Naive B cell (primary cell): ENCODE measurements at places on chromosomes 11 and 22. TPM values are rescaled to one million over a fixed set of nuclear protein-coding genes. Genes with fewer than 3 reads are reported as not detected.

The PATE1 gene
- not detected for polyA plus RNA-seq

The VWA5A gene
- polyA plus RNA-seq = 15.8 TPM

The BATF2 gene
- 0.13 TPM for polyA plus RNA-seq

The GDPD4 gene
- not detected for polyA plus RNA-seq

The OOSP4B gene
- polyA plus RNA-seq = not detected

The F2 gene
- not detected for polyA plus RNA-seq

The LRRN4CL gene
- polyA plus RNA-seq = not detected

The OR2AG2 gene
- polyA plus RNA-seq = not detected

The MS4A8 gene
- polyA plus RNA-seq = not detected

The FUT4 gene
- 1.1 TPM for polyA plus RNA-seq

DNA sequence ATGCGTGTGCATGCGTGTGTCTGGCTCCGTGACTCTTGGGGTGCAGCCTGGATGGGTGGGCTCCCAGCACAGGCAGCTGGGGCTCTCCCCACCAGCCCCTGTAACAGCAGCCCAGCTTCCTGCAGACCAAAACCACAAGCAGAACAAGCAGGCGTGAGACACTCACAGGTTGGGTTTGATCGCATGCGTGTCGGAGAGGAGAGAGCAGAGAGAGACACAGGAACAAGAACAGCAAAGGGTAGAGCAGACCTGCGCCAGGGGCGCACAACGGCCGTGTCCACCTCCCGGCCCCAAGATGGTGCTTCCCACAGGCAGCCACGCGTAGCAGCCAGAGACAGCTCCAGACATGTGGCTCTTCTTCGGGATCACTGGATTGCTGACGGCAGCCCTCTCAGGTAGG lies at the start of gene CD6:
TSS of gene CD6 (plus strand) at position 161 of the 400 bp plus-strand sequence. CDS start at position 347, 186 bp downstream.
- H3K4me3 ChIP-seq = peak within 1 kb of the TSS; percentile 89
- no peaks in the 10 kb centered on the region for H3K36me3 ChIP-seq
- peak; percentile 63 for DNase-seq
- H3K27ac ChIP-seq = peak within 1 kb of the TSS; percentile 88
- H3K4me1 ChIP-seq = peaks cover 50% of the 10 kb centered on the region

GRCh38 chr11:73330569-73331093 lies 22.6 kb downstream of the ARHGEF17 start:
- DNase-seq = no peak
- no peak overlapping the region for H3K4me3 ChIP-seq
- H3K36me3 ChIP-seq = no peaks in the 10 kb centered on the region

GRCh38 chr22:30636226-30637077 lies 871 bp downstream of the SLC35E4 start:
- H3K36me3 ChIP-seq = no peaks in the 10 kb centered on the region
- peak overlapping the region; percentile 92 for H3K4me3 ChIP-seq

- H3K27ac ChIP-seq = peak overlapping the region; percentile 44
- H3K36me3 ChIP-seq = no peaks in the 10 kb centered on the region
- peaks cover 40% of the 10 kb centered on the region for H3K27me3 ChIP-seq
- H3K4me3 ChIP-seq = no peak overlapping the region
Observed at GRCh38 chr11:117685566-117685965, 111.5 kb downstream of the DSCAML1 start.

DNA sequence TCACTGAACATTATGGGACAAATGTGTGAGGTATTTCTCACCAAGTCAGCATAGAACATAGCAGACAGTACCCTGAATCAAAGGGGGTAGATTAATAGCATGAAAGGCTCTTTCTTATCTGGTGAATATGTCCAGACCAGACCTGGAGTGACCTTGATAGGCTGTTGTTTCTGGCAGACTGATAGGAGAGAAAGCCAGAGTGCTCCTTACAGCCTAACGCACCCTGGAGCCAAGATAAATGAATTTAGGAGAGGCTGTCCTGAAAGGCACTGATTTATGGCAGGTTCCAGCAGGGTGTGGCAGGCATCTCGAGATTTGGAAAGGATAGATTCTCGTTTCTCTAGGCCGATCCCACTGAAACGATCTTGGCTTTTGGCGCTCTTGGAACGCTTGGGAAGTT lies 204.6 kb downstream of the DBX1 start:
- peaks cover 9% of the 10 kb centered on the region for H3K27me3 ChIP-seq
- no peaks in the 10 kb centered on the region for H3K36me3 ChIP-seq
- H3K4me3 ChIP-seq = no peak overlapping the region
- peaks cover 22% of the 10 kb centered on the region for H3K4me1 ChIP-seq
- H3K27ac ChIP-seq = no peak overlapping the region
- no peak for DNase-seq

DNA sequence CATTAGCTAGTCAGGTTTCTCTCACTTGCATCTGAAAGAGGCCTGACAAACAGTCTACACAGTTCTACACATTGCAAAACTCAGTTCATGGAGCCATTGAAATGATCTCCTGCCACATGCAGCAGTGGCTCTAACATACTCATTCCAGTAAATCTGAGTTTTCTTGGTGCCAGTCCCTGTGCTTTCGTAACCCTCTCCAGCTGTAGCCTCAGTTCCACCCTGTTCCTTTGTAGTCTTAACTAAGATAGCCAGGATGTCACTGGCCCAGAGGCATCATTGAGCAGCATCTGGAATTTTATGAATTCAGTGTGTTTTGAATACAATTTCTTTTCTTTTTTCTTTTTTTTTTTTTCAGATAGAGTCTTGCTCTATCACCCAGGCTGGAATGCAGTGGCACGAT lies 37.4 kb upstream of the ZBED5 start:
- no peak for DNase-seq
- no peak overlapping the region for H3K27ac ChIP-seq
- H3K4me1 ChIP-seq = peaks cover 18% of the 10 kb centered on the region
- peaks cover 21% of the 10 kb centered on the region for H3K36me3 ChIP-seq

DNA sequence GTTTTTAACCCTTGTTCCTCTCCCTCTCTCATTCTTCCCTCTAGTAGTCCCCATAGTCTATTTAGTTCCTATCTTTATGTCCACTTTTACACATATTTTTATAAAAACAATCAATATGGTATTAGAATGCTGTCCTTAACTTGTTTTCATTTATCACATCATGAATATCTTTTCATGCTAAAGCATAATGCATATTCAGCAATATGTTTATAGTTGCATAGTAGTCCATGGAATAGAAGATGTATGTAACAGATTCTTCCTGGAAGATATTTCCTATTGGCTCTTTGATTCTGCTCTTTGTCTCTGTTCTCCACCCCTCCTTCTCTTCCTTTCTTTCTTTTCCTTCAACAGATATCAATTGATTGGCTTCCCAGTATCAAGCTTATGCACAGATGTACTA lies 1047.1 kb upstream of the TENM4 start:
- no peak for DNase-seq
- no peaks in the 10 kb centered on the region for H3K36me3 ChIP-seq
- H3K27me3 ChIP-seq = no peaks in the 10 kb centered on the region
- H3K4me1 ChIP-seq = no peaks in the 10 kb centered on the region
- H3K4me3 ChIP-seq = no peak overlapping the region
- no peak overlapping the region for H3K27ac ChIP-seq

DNA sequence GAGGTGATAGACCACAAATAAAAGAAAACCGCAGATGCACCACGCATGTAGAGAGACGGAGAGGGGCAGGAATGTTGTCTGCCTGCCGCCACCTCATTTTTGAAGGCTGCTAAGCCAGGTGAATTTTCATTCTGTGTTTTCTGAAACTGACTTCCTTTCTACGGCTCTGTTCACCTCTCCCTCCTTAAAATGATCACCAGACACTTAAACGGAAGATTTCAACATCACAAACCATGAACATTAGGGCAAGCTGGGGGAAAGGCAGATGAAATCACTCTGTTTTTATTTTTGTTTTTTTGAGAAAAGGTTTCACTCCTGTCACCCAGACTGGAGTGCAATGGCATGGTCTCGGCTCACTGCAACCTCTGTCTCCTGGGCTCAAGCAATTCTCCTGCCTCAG lies 232.4 kb downstream of the MIAT start:
- H3K4me1 ChIP-seq = no peaks in the 10 kb centered on the region
- DNase-seq = no peak
- peaks cover 7% of the 10 kb centered on the region for H3K27me3 ChIP-seq
- peak overlapping the region; percentile 42 for H3K27ac ChIP-seq

GRCh38 chr22:37661160-37661924 lies 2.8 kb downstream of the PDXP start:
- DNase-seq = no peak
- H3K27me3 ChIP-seq = no peaks in the 10 kb centered on the region
- peak overlapping the region; percentile 63 for H3K4me3 ChIP-seq
- H3K4me1 ChIP-seq = peaks cover 52% of the 10 kb centered on the region

- no peaks in the 10 kb centered on the region for H3K27me3 ChIP-seq
- H3K36me3 ChIP-seq = no peaks in the 10 kb centered on the region
- H3K4me1 ChIP-seq = no peaks in the 10 kb centered on the region
- no peak overlapping the region for H3K27ac ChIP-seq
Observed at GRCh38 chr11:34274712-34275398, 83.0 kb downstream of the ABTB2 start.

DNA sequence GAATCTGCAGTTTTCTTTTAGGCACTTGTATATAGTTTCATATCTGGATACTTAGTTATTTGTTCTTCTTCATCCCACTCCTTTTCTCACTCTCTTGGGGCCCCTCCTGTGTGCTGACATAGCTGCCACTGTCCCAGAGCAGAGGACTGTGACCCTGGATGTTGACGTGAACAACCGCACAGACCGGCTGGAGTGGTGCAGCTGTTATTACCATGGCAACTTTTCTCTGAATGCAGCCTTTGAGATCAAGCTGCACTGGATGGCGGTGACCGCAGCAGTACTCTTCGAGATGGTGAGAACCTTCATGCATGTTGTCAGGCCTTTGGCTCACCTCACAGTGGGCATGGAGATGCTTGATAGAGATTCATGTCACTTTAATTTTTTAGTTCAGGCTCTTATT lies 50.9 kb upstream of the YWHAH start:
- H3K4me3 ChIP-seq = no peak overlapping the region
- H3K27ac ChIP-seq = no peak overlapping the region
- peaks cover 23% of the 10 kb centered on the region for H3K36me3 ChIP-seq

DNA sequence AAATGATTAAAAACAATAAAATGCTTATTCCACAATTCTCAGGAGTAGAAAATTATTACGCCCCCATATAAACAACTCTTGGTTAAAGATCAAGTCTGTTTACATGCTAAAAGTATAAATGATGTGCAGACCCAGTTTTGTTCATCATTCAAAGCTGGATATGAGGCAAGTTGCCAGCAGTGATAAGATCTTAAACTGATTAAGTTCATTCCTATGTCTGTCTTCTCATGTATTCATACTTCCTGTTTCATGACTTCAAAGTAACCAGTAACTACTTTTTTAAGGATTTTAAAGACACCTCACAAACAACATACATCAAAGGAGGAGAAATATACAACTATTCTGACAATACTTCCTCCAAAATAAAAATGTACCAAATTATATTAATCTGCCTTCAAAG lies 55.0 kb upstream of the ARHGAP32 start:
- no peak for DNase-seq
- H3K4me3 ChIP-seq = no peak overlapping the region
- H3K27ac ChIP-seq = peak overlapping the region; percentile 47

GRCh38 chr11:112789481-112789880 lies 171.7 kb upstream of the NCAM1 start:
- no peaks in the 10 kb centered on the region for H3K4me1 ChIP-seq
- H3K27ac ChIP-seq = no peak overlapping the region
- H3K36me3 ChIP-seq = no peaks in the 10 kb centered on the region
- peaks cover 9% of the 10 kb centered on the region for H3K27me3 ChIP-seq
- H3K4me3 ChIP-seq = no peak overlapping the region

- H3K4me3 ChIP-seq = no peak overlapping the region
- H3K36me3 ChIP-seq = peaks cover 6% of the 10 kb centered on the region
- peaks cover 3% of the 10 kb centered on the region for H3K4me1 ChIP-seq
Observed at GRCh38 chr22:17700778-17701177, 62.2 kb downstream of the BCL2L13 start.

DNA sequence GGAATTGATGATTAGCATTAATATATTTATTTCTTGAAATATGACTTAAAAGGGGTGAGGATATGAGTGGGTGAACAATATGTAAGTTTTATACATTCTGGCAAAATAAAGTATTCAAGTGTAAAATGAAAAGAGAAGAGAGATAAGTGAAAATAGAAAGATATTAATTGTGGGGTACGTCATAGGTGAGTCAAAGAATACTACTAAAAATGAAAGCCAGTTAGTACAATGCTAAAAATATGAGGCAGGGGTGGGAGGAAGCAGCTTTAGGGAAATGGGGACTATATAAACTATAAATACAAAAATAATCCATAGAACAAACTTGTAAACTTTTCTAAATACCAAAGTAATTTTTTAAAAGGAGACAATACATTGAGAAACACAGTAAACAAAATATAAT lies 661.4 kb downstream of the CNTN5 start:
- no peak overlapping the region for H3K27ac ChIP-seq
- H3K4me3 ChIP-seq = no peak overlapping the region
- no peak for DNase-seq
- H3K4me1 ChIP-seq = no peaks in the 10 kb centered on the region
- no peaks in the 10 kb centered on the region for H3K36me3 ChIP-seq

- H3K4me1 ChIP-seq = no peaks in the 10 kb centered on the region
- peak overlapping the region; percentile 72 for H3K4me3 ChIP-seq
- H3K36me3 ChIP-seq = no peaks in the 10 kb centered on the region
Observed at GRCh38 chr22:46445771-46446420, 91.5 kb downstream of the CELSR1 start.

- H3K36me3 ChIP-seq = no peaks in the 10 kb centered on the region
- peak overlapping the region; percentile 90 for H3K4me3 ChIP-seq
- peak; percentile 60 for DNase-seq
Observed at GRCh38 chr22:30301995-30302809, 12.9 kb upstream of the CASTOR1 start.

DNA sequence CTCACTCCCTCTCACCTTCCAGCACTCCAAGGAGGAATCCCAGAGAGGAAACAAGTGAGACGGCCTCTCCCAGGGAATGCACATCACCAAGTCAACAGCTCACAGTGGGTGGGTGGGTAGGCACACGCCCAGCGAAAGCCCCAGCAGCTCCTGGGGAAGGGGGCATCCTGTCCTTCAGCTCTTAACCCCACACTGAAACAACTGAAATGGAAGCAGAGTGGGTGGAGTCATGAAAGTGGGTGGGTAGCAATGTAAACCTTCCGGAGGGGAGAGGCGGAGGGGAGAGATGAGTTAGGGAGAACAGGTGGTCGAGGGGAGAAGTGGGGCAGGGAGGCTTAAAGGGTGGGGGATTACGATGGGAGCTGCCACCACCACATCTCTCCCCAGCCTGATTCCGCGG lies 5.4 kb downstream of the MCHR1 start:
- H3K36me3 ChIP-seq = no peaks in the 10 kb centered on the region
- H3K4me1 ChIP-seq = peaks cover 4% of the 10 kb centered on the region
- DNase-seq = no peak
- peaks cover 16% of the 10 kb centered on the region for H3K27me3 ChIP-seq
- H3K27ac ChIP-seq = no peak overlapping the region
